Camera-type eye (tissue), 1 donor: ENCODE measurements at places on chromosomes 1 and 21. TPM values are rescaled to one million over a fixed set of nuclear protein-coding genes. Genes with fewer than 3 reads are reported as not detected.

Gene SHISAL2A
- total RNA-seq, result 0.38 TPM

Gene DRAXIN
- 4.7 TPM for total RNA-seq

Gene AADACL3
- 0.11 TPM for total RNA-seq

Gene PADI1
- total RNA-seq, result 0.33 TPM

Gene SPATA46
- not detected for total RNA-seq

Gene CLCNKA
- total RNA-seq, result 0.33 TPM

Gene ASCL5
- not detected for total RNA-seq

Gene COL16A1
- total RNA-seq, result 353 TPM

Gene NEGR1
- total RNA-seq, result 23.3 TPM

Gene CCDC185
- not detected for total RNA-seq

Gene PCBP3
- 72.0 TPM for total RNA-seq

Gene LCE3D
- total RNA-seq, result not detected

Gene CD48
- total RNA-seq, result 2.6 TPM

Gene KHDC4
- total RNA-seq, result 71.8 TPM

Gene GIPC2
- 2.1 TPM for total RNA-seq

Gene CRYAA
- 23.1 TPM for total RNA-seq
